ENCODE measurements at places on chromosomes 3 and 15. TPM values are rescaled to one million over a fixed set of nuclear protein-coding genes. Genes with fewer than 3 reads are reported as not detected.

GRCh38 chr3:175941352-175941751, 1082.2 kb downstream of the NAALADL2 start:
- no peak for DNase-seq

GRCh38 chr3:82676356-82677026, 915.0 kb upstream of the GBE1 start:
- DNase-seq: no peak

- DNase-seq: no peak
Measured at GRCh38 chr3:51395493-51396213, 4.6 kb downstream of the RBM15B start.

GRCh38 chr15:92629276-92629974, 26.1 kb downstream of the FAM174B start:
- DNase-seq: no peak

DNA sequence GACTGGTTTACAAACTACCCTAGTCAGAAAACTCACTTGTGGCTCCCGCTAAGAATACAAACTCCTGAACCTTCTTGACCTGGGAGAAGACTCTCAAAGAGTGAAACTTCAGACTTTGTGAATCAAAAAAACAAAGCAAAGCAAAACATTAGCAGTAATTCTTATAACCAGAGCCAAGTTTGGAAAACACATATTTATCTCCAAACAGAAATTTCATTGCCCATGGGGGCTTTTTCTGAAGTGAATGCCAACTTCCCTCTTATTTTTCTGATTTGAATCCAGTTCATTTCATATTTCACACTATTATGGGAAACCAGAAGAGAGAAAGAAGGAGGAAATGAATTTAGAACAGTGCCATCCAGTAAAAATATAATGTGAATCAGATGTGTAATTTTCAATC, 55.7 kb upstream of the ZNF385D start:
- DNase-seq: no peak

GRCh38 chr3:183369117-183369516, 59.3 kb downstream of the MCF2L2 start:
- DNase-seq: no peak

The CPNE9 gene
- total RNA-seq: not detected
